ENCODE measurements at places on chromosomes 5 and 9.

DNA sequence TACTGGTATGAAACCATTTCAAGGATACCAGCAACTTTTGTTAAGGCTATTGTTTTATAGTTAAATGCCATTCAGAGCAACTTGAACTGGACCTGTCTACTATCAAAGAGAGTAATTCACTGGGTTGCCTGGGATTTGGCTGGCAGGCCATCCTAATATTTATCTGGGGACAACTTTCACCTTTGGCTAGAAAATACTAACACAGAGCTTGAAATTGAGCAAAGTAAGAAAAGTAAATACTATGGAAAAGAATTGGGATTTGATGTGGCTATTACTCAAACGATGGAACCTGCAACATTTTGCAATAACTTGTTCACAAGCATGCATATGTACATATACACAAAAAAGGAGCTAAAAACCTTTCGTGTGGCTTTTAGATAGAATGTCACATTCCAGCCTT is 191.3 kb downstream of the DENND1A start:
- no peak for DNase-seq

DNA sequence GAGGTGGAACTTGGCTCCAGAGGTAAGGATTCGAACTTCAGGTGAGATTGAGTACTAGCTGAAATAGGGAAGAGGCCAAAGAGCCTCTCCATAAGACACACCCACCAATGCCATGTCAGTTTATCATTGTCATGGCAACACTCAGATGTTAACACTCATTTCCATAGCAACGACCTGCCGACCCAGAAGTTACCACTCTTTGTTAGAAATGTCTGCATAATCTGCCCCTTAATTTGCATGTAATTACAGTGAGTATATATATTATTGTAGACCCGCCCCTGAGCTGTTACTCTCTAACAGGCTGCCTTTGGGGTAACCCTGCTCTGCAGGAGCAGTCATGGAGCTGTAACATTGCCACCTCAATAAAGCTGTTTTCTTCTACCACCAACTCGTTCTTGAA is 10.2 kb upstream of the NTRK2 start:
- DNase-seq, result no peak

DNA sequence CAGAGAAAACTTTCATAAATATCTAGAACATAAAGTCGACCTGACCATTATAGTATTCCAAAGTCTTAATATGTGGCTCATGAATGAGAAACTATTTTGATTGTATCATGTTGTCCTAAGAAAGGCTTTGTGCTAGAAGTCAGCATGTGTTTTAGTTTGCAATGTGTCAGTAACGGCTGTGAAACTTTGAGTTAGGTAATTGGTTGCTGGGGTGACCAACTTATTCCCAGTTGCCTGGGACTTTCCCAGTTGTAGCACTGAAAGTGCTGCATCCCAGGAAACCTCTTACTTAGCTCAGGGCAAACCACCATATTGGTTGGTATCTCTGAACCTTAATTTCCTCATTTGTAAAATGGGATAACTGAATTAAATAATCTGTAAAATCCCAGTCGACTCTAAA is 114.6 kb upstream of the SLC12A2 start:
- DNase-seq, result no peak

DNA sequence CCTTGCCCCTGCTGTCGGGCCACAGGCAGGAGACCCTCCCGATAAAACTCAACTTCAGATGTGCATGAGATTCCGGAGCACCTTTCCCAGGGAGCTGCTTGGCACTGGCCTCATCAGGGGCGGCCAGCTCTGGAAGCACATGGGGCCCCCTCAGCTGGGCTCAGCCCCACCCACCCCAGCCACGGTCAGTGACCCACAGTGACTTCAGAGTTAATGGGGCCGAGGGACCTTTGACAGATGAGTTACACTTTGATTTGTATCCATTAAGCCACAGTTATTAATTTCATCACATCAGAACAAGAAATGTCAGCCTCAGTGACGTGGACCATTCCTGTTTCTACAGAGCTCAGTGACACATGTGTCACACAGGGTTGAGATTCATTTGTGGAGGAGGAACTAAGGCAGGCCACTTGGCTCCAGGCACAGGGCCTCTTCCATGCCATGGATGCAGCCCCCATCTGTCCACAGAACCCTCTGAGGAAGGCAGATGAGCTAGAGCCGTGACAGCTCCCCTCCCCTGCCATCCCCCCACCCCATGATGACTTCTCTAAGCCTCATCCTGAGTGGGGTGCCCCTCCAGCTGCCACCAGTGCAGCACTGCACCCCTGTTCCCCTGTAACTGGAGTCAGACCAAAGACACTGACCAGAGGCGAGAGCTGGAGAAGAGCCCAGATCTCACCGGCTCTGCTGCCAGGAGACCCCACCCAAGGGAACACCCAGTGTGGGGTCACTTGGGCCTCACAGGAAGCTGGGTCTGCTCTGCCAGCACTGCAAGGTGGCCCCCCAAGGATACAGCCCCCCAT is 69.4 kb upstream of the ADAMTS2 start:
- DNase-seq, result no peak

DNA sequence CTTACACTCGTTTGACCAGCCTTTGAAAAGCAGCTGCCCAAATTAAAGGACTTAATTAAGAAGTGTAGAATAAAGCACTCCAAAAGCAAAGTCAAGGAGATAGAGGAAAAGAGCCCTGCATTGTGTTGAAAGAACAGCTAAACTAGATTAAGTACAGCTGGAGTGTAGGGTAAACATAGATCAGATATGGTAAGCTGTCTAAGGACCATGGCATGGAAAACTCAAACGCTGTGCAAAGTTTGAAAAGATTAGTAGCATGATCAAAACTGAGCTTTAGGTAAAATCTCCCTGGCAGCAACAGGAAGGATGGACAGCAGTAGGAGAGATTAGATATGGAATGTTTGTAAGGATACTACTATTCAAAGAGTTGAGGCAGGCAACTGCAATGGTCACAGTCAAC is 55.4 kb downstream of the BNC2 start:
- no peak for DNase-seq

GRCh38 chr9:93522736-93523135 is 53.6 kb upstream of the PHF2 start:
- no peak for DNase-seq

GRCh38 chr5:74885170-74885569 is 19.0 kb upstream of the FAM169A start:
- DNase-seq, result no peak

- DNase-seq, result no peak
These were observed 43.6 kb downstream of the GAS1 start for GRCh38 chr9:86903734-86904085.

GRCh38 chr5:40560474-40561110 is 119.1 kb upstream of the PTGER4 start:
- DNase-seq, result no peak

DNA sequence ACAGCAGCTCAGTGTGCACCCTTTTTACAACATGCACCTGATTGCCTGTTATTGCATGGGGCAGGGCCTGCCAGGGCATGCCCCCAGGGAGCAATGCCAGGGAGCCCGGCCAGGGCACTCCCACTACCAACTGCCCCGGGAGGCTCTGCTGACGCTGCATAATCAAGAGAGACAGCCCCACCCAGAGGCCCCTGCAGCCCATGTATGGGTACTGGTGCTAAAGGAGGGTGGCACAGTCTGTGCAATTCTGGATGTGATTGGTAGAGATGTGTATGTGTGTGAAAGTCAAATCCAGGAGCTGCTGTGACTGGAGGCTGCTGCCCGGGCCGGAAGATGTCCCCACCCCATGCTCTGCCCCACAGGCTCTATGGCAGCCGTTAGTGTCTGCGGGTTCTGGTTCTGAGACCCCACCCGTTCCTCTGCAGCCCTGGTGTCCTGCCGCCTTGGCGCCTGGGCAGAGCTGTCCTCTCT is 3.9 kb upstream of the NEURL1B start:
- DNase-seq, result no peak

DNA sequence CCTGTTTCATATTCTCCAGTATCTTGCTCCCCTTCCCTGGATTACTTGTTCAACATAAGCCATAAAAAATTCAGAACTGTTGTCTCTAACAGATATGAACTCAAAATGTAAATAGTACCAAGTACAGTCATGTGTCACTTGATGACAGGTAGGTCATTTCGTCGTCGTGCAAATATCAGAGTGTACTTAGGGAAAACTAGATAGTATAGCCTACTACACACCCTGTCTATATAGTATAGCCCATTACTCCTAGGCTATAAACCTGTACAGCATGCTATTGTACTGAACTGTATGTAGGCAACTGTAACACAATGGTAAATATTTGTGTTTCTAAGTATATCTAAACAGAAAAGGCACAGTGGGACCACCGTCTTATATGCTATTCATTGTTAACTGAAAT is 39.1 kb downstream of the SMIM15 start:
- no peak for DNase-seq

GRCh38 chr5:132480546-132480892 is 10.1 kb downstream of the IRF1 start:
- no peak for DNase-seq

- DNase-seq, result no peak
These were observed 132.3 kb upstream of the ELL2 start for GRCh38 chr5:96093890-96094381.

DNA sequence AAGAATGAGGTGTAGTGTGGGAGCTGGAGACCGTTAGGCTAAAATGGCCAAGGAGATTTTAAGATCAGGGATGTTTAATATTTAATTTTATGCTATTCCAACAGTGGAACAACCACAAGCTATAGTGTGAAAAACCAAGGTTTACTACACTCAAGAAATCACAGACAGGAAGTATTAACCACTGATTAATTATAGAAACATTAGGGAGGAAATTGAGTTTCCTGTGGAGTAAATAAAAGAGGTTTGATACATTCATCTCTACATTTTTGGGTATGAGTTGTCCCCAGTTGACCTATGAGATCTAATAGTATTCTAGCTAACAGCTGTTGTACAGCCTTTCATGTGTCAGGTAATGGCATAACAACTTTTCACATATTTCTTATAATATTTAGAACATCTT is 103.7 kb upstream of the MPDZ start:
- DNase-seq, result no peak

DNA sequence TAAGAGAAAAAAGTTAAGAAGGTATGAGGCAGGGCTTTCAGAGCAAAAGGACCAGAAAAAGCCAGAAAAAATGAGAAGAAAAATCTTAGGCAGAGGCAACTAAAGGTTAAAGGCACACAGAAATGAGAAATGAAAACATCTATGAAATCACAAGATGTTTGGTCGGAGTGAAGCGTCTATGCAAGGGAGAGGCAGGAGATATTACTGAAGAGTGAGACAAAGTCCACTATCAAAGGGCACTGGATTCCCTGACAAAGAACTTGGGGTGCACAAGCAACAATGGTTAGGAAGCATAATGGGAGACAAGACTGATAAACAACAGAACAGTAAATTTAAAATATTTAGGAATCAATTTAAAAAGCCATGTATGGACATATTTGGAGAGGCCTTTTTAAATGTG is 16.9 kb downstream of the PANK3 start:
- no peak for DNase-seq
